ENCODE measurements at places on chromosomes 7 and 10.

DNA sequence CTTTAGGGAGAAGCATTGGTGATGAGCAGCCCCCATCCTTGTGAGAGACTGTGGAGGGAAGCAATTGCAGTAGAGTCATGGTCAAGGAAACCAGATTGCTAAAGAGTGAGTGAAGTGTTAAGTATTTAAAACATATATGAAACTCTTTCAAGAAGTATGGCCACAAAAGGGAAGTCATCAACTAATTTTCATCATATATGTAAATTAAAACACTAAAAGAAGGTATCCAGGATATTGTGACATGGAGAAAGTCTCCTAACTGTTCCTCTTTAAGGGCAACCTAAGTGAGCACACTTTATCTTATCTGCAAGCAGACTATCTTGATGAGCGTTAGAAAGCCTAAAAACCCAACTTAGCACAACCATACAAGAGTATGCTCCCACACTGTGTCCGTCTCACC is 69.7 kb downstream of the CD36 start:
- no peak for DNase-seq

DNA sequence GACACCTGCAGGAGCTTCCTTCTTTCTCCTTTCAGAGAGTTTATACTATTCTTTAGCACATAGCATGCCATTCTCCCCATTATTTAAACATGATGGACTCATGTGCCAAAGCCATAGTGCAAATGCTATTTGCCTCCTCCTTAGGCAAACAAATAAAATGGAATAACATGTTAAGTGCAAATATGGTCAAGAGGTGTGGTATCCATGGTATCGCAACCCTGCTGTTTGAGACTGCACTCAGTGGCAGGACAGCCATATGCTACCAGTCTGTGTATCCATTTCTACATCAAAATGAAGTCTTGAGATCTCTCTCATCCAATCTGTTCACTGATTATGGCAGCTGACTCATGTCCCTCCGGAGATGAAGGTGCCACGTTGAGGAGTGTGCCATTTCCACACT is 22.8 kb downstream of the HEPACAM2 start:
- DNase-seq = no peak

DNA sequence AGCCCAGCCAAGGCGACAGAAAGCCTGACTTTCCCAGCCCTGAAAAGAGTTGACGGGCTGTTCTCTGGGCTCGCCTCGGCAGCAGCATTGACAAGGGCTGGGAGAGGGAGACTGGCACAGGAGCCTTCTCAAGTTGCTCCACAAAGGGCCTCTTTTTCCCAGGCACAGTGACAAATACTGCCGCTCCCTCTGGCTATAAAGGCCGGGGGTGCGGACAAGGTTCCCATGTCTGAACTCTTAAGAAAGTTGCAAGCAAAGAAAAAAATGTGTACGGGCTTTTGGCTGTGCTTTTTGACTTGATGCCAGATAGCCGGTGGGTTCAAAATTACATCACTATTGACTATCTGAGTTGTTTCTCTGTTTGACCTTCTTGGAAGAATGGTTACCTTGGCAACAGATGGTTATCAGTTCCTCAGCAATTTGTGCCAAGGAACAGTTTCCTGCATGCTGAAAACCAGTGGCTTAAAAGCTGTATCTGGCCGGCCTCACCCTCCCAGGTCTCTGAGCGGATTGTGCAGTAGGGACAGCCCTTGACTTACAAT is 115.9 kb upstream of the EEPD1 start:
- DNase-seq = no peak

DNA sequence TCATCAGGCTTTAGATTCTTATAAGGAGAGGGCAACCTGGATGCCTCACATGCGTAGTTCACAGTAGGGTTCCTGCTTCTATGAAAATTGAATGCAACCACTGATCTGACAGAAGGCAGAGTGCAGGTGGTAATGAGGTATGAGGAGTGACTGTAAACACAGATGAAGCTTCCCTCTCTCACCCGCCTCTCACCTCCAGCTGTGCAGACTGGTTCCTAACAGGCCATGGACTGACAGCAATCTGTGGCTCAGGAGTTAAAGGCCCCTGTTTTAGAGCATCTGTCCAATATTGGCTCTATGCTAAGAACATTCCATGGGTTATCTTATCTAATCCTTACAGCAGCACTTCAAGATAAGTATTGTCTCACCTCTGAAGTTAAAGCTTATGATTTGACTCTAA is 213.5 kb upstream of the NRP1 start:
- DNase-seq = no peak

DNA sequence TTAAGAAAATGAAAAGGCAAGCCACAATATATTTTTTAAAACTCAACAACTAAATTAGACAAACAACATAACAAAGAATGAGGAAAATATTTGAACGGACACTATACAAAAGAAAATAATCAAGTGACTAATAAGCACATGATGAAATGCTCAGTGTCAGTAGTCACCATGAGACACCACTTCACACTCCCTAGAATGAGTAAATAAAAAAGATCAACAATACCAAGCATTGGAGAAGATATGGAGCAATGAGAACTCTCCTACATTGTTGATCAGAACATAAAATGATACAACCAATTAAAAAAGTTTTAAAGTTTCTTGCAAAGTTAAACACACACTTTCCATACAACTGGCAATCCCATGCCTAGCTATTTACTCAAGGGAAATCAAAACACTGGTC is 222.2 kb downstream of the C7orf25 start:
- no peak for DNase-seq

DNA sequence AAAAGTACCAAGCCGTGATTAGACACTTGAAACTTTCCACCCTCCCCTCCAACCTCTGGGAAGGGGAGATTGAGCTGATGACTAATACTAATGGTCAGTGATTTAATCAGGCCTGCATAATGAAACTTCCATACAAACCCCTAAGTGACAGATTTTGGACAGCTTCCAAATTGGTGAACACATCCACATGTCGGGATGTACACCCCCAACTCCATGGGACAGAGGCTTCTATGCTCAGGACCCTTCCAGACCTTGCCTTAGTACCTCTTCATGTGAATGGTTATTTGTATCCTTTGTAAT is 4.8 kb downstream of the NUB1 start:
- DNase-seq = no peak

DNA sequence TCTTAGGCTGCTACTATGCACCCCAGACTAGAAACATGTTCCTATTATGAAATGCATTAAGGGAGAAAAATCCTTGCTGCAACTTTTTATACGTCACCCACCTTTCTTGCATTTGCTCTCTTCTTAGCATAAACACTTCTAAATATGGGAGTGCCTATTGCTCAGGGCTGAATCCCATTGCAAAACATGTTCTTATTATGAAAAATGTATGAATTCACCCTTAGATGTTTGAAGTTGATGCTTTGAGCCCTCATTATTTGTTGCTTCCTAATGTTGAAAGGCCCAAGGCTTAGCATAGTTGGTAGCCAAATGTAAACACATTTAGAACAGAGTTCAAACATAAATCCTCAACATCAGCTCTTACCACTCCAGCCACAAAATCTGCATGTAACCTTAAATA is 52.8 kb downstream of the BMPER start:
- DNase-seq = no peak

DNA sequence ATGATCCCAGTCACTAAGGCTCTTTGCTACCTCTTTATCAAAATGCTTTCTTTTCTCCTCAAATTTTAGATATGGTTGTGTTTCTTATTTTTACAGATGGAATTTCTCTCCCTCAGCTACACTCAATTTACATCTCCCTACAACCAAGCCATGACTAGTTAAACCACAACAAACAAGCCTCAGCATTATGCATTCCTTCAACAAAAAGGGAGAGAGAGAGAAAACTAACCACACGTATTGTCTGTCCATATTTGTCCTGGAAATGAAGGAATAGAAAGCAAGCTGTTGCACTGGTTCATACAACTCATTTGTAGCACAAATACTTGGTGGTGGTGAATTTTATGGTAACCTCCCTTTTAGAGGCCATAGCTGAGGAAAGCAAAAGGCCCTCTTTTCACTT is 286.4 kb downstream of the AHR start:
- DNase-seq = no peak

All from stimulated activated CD8-positive, alpha-beta memory T cell treated with anti-CD3 and anti-CD28 coated beads, Interleukin-7, amount 100 ng/mL, for 48 hours (primary cell).